NK-92 treated with Interleukin-12 subunit alpha and Interleukin-12 subunit beta, amount 100 ng/mL, for 24 hours (cell line): ENCODE measurements at places on chromosomes 2 and 18.

DNA sequence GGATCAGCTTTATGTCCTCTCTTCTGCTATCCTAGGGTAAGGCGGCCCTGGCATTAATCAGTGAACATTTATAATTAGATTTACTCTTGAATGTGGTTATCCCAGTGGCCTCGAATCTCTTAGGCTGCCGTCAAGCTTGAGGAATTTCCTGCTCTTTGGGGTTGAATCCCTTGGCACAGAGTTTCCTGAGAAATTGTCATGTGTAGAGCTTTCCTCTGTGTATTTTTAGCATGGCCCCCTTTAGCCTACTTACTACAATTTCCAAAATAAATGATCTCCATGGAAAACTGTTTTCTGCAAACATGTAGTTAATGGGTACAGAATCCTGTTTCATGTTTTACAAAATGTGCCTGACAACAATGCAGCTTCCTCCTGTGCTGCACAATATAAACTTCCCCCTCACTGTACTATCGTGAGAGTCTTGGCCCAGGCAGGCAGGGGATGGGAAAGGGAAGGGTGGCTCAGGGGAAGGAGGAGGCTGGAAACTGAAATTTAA is 18.1 kb downstream of the NCAPH start:
- no peak for DNase-seq

- no peak for DNase-seq
Observed at GRCh38 chr2:25410370-25410769, 68.6 kb upstream of the DNMT3A start.

DNA sequence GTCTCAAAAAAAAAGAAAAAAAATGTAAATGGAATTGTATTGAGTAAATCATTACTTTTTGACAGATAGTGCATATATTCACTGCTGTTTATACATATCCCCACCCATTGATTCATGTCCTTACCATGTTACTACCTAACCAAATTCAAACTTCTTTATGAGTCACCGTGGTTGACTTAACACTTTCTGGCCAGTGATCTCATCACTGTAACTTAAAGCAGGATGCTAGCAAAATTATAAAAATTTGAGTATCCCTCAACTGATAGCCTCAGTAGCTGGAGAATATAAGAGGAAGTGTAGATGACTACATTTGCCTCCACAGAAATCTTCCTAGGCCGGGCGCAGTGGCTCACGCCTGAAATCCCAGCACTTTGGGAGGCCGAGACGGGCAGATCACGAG is 13.4 kb downstream of the CNOT9 start:
- DNase-seq: no peak

DNA sequence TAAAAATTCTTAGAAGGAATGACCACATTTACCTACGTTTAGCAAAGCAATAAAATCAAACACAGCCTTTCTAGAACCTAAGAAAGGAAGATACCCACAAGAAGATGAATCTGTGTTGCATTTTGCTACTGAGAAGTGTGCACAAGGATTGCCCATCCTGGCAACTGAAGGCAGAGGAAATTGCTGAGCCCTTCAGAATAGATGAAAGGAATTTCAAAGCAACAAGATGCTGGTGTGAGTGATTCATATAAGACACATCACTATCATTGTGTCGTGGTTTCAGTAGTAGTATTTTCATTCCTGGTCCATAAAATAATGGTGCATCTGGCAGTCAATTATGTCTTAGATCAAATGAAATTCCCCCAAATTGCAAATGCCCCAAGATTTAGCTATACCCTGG is 48.4 kb upstream of the ANKRD44 start:
- DNase-seq: no peak

GRCh38 chr2:28377984-28378678 is 14.5 kb upstream of the FOSL2 start:
- no peak for DNase-seq

GRCh38 chr18:10851824-10852319 is 297.5 kb downstream of the PIEZO2 start:
- DNase-seq: no peak

GRCh38 chr18:37564711-37565100 is 892 bp downstream of the CELF4 start:
- DNase-seq: no peak

GRCh38 chr2:142741764-142742269 is 135.6 kb upstream of the KYNU start:
- no peak for DNase-seq

- no peak for DNase-seq
Observed at GRCh38 chr2:174985614-174986013, 19.6 kb downstream of the CHN1 start.

DNA sequence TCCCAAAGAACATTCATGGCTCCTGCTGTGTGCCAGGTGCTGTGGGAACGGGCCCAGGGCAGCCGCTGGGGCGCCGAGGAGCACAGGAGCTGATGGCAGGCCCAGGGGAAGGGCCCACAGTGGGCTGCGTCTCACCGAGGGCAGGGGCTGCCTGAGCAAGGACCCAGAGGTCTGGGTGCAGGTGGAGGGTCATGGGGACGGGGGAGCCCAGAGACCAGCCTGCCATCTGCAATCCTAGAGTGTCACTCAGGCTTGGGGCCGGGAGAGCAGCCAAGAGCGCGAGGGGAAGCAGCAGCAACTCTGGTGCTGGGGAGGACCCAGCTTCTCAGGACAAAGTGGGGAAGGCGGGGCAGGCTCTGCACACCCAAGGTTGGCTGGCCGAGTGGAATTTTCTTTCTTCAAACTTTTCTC is 207.4 kb downstream of the HDAC4 start:
- DNase-seq: no peak

GRCh38 chr2:159133797-159134196 is 152.7 kb downstream of the WDSUB1 start:
- DNase-seq: no peak

DNA sequence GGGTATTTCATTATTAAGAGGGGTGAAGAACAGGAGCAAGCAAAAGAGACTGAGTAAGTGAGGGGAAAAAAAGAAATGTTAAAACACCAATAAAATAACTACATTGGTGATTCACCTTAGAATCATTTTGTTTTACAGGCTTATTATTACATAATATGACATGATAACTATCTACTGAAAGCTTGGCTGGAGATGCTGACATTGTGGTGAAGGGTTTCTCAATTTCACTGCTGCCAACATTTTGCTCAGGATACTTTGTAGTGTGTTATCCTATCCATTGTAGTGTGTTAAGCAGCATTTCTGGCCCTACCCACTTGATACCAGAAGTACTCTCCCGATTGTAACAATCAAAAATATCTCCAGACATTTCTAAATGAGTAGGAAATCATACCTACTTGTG is 1564.6 kb upstream of the NXPH2 start:
- DNase-seq: no peak

GRCh38 chr2:37919631-37920032 is 5.5 kb upstream of the RMDN2 start:
- no peak for DNase-seq

- no peak for DNase-seq
Observed at GRCh38 chr2:189199797-189200196, 20.2 kb upstream of the COL5A2 start.

DNA sequence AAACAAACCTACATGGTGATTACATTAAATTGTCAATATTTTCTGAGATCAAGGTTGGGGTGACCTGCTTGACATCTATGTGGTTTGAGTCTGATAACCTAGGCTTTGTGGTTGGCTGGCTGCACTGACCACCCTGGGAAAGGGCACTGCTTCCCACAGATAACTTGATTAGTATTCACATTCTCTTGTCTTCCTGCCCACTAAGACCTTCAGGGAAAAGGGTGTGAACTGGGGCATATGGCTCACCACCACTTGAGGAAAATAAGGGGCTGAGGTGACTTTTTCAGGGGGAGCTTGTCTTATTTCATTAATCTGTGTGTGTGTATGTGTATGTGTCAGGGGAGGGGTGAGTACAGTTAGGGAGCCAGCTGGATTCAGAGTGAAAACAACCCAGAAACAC is 1.5 kb downstream of the SMYD1 start:
- DNase-seq: no peak

DNA sequence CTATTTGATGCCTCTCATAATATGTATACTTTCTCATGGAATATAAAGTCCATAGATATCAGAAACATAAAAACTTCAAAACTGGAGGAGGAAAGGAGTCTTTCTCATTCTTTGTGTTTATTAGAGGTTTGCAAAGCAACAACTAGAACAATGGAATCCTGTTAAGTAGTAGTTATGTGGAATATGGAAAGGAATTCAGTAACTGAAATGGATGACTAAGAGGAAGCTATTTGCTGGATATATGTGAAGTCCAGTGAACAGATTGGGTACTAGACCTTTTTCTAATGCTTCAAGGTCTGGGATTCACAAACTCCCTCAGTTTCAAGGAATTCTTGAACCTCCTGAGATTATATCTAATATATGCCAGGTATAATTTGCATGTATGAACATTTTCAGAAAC is 353.6 kb upstream of the FANCL start:
- DNase-seq: no peak

DNA sequence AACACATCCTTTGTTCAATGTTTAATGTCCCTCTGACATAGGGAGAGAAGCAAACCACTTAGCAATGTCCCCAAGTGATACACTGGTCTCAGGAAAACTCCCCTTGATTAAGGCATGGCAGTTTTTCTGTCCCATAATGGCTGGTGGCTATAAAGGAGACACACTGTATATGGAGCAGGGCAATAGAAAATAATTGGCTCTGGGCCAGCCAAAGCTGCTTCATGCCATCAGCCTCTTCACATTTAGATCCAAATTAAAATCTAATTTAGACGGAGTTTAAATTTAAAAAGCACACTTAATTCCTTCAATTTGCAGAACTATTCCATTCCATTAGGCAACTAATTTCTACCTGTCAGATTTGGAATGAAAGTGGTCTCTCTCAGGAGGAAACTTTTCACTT is 638.1 kb downstream of the DSC3 start:
- DNase-seq: no peak

- DNase-seq: peak; percentile 23
Observed at GRCh38 chr2:233422050-233422639, 67.9 kb downstream of the DGKD start.

DNA sequence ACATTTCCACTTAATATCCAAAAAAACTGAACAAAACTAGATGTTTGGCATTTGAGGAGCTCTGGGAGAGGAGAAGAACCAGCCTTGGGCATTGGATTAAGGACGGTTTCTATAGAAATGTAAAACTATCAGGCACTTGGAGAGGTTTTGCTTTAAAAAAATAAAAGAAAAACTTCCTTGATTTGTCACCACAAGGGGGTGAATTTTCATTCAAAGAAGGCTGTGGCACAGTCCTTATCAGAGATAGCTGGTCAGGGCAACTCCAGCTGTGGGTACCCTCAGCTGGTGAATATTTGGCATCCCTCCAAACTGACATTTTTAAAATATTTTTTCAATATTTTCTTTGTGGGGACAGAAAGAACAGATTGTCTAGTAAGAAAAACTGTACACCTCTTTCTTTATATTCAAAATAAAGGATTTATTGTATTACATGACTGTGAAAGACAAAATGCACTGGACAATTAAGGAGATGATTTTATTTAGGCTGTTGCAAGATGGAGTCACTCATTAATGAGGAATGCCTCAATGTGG is 46.1 kb upstream of the TBC1D8 start:
- no peak for DNase-seq

GRCh38 chr2:109379507-109379906 is 234.3 kb downstream of the SEPTIN10 start:
- DNase-seq: no peak

DNA sequence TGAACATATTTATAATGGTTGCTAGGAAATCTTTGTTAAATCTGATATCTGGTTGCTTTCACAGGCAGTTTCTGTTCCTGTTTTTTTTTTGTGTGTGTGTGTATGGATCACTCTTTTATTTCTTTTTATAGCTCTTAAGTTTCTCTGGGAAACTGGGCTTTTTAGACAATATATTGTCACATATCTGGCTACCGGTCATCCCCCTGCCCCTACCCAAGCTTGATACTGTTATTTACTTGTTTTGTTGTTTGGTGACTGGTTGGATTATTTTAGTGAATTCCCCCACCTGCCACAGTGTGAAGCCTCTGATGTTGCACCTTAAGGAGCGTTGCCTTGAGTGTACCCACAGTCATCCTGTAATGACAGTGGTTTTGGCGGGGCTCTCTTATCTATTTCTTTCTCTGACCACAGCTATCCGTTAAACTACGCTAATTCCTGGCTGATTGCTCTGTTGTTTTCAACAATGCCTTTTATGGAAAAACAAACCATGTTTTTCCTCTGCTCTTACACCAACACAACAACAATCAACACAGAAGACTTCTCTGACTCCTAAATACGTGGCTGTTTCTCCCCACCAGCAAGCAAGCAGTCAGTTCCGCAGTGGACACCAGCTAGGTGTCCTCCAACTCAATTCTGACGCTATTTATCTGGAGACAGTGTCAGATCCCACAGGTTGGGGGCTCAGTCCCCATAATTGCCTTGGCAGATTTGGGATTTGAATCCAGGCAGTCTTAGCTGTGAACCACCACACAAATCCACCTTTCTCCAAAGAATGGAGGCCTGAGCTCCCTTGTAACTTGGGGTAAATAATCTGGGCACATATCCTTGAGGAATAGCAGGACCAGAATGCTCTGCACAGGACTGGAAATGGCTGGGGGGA is 10.9 kb downstream of the GNLY start:
- peak; percentile 39 for DNase-seq

- DNase-seq: no peak
Observed at GRCh38 chr2:11617984-11618707, 51.8 kb downstream of the NTSR2 start.

GRCh38 chr2:42846932-42847595 is 54.7 kb upstream of the HAAO start:
- no peak for DNase-seq

DNA sequence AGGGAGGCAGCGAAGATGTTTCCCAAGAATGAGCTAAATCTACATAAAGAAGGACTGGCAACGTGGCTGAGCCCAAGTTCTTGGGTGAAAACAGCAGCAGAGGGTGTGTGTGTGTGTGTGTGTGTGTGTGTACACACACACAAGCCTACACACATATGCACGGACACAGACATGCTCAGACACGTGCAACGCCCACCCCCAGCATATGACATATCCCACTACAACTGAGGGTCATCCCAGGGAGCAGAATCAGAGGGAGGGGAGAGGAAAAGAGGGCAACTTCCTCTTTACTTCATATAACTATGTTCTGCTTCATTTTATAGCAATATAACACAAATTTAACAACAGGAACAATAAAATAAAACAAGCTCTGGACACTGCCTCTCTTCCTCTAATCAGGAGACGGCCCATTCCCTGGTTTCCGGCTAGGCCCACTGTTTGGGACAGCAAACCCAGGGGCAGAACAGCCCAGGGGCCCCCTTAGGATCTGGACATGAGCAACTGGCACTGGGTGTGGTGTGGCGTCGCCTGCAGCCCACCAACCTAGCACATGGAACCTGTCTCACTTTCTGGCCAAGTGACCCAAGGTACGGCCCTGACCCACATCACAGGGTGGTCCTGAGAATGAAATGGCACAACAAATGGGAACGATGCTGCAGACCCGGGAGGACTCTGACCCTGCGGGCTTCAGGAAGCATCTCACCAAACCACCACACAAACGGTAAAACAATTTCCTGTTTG is 25.0 kb downstream of the FAM178B start:
- DNase-seq: no peak

DNA sequence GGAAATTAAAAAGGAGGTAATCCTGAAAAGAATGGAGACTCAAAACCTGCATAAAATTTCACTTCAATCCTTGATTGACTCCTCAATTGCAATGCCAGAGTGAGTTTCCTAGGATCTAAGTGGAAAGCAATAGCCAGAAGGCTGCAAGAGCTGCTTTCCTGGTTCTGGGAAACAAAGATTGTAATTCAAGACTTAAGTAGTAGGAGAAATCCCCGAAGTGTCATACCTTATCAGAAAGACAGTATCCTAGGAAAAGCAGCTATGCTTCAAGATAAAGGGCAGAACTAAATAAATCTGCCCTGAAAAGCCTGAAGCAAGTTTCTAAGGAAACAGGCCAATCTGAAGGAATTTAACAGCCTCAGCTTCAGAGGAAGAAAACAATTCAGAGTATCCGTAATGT is 390.2 kb downstream of the DSC3 start:
- no peak for DNase-seq
